Trophoblast cell (in vitro differentiated cells and primary cell): ENCODE measurements at places on chromosomes 16 and 17.
A peak's percentile ranks its signal among the peaks of the same experiment; 100 is the strongest.

DNA sequence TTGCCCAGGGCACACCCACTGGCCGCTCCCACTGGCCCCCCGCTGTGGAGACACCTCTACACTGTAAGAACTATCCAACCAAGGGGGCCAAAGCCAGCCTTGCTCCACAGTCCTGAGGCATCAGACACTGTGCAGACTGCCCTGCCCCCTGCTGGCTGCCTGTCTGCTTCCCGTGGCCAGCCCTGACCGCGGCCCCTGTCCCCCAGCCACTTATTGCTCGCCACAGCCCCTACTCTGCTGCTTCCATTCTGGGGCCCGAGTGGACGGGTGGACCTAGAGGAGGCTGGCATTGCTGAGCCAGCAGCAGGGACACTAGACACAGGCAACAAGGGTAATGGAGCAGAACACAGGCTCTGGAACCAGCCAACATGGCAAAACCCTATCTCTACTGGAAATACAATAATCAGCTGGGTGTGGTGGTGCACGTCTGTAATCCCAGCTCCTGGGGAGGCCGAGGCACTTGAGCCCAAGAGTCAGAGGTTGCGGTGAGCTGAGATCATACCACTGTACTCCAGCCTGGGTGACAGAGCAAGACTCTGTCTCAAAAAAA, 19.7 kb upstream of the LRRC37A3 start:
- peak overlapping the region; percentile 36 for H3K27ac ChIP-seq
- H3K4me1 ChIP-seq, result peaks cover 3% of the 10 kb centered on the region
- H3K27me3 ChIP-seq, result no peaks in the 10 kb centered on the region

DNA sequence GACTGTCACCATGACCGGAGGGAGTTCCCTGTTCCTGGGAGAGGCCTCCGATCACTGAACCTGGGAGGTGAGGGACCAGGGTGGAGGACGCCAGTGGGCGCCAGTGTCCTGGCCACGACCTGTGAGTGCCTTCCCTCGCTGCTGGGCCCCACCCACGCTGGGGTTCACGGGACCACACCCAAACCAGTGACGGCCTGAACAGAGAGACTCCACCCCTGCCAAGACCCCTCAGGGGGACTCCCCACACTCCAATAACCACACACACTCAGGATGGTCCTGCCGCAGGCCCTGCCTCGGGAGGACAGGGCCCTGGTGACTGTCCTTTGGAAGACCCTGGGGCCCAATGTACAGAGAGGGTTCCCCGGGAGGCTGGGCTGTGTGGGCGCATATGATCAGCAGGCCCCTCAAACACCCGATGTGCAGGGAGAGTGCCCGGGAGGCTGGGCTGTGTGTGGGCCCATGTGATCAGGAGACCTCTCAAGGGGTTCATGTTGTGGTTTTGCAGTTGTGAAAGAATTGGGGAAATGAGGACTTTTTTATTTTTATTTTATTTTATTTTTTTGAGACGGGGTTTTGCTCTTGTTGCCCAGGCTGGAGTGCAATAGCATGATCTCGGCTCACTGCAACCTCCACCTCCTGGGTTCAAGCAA, 26.6 kb downstream of the TPSD1 start:
- no peak overlapping the region for H3K4me3 ChIP-seq
- no peak for DNase-seq
- no peaks in the 10 kb centered on the region for H3K4me1 ChIP-seq
- H3K27me3 ChIP-seq, result no peaks in the 10 kb centered on the region
- no peak overlapping the region for H3K27ac ChIP-seq

- peaks cover 28% of the 10 kb centered on the region for H3K36me3 ChIP-seq
- DNase-seq, result no peak
- no peaks in the 10 kb centered on the region for H3K4me1 ChIP-seq
- no peak overlapping the region for H3K4me3 ChIP-seq
- H3K27ac ChIP-seq, result no peak overlapping the region
These were observed 5.1 kb upstream of the PDK2 start for GRCh38 chr17:50090071-50090470.

DNA sequence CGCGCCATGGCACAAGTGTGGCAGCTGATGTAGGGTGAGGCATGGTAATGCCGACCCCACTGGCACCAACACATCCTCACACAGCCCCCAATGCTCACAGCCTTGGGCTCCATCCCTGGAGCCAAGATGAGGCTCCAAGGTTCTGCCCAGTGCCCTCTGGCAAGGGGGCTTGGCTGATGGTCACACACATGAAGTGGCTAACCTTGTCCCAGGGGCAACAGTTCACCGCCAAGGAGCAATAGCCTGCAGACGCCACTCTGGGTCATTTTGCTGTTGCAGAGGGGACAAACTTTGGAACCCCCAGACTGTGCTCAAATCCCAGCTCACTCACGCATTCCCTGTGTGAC, 26.8 kb downstream of the TNFRSF13B start:
- no peaks in the 10 kb centered on the region for H3K4me1 ChIP-seq
- DNase-seq, result no peak
- H3K36me3 ChIP-seq, result no peaks in the 10 kb centered on the region

DNA sequence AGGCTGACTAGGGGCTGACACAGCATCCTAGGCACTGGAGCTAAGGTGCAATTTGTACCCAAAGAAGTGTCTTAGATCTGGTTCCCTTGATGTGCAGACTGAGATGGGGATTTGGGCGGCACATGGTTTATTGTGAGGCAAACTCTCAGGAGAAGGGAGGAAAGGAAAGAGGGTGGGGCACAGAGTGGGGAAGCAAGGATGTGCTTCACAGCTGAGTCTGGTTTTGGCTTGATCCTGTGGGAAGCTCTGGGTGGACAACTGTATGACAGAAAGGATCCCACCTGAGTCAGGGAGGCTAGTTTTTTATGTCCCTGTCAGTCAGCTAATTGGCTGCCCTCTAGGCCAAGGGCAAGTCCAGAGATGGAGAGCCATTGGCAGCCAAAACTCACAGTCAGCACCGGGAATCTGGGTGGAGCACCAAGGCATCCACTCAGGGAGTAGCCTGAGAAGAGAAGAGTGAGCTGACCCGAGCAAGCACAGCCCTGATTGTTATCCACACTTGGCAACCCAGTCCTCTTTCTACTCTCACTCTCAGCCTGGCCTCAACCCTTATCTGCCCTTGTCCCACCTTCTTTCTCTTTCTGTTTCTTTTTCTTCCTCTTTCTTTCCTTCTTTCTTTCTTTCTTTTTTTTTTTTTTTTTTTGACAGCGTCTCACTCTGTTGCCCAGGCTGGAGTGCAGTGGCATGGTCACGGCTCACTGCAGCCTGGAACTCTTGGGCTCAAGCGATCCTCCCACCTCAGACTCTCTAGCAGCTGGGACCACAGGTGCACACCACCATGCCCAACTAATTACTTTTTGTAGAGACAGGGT, 12.0 kb downstream of the ARL4D start:
- H3K4me3 ChIP-seq, result no peak overlapping the region
- no peaks in the 10 kb centered on the region for H3K36me3 ChIP-seq
- peaks cover 8% of the 10 kb centered on the region for H3K4me1 ChIP-seq
- H3K27me3 ChIP-seq, result no peaks in the 10 kb centered on the region
- DNase-seq, result no peak

DNA sequence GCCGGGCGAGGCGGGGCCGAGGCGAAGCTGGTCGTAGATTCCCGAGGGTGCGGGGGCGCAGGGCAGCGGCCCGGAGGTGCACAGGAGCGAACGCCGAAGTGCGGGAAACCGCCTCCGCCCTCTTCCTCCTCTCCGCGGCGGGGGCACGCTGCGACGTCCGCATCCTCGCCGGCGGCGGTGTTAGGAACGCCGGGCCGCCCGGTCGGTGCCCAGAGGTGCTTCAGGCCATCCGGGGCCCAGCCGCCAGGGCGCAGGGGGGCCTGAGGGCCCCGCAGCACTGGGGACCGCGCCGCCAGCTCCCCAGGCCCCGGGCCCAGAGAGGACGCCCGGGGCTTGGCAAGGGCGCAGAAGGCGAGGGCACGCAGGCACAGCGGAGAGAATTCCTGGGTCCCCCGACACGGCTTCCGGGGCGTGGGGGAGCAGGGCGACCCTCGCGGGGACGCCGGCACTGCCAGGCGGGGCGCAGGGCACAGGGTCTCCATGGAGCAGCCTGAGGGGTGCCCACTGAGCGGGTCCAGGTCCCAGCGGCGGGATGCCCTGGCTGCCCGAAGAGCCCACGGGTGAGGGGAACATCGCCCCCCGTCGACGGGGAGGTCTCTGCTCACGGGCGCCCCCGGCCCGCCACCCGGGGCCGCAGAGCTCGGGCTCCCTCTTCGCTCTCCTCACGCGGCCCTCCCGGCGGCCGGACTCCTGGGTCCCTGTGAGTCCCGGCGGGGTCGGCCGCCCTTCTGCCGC, 576 bp downstream of the EPOP start:
- no peak overlapping the region for H3K27ac ChIP-seq
- H3K4me3 ChIP-seq, result peak overlapping the region; percentile 50
- H3K4me1 ChIP-seq, result peaks cover 12% of the 10 kb centered on the region
- H3K36me3 ChIP-seq, result no peaks in the 10 kb centered on the region
- peaks cover 59% of the 10 kb centered on the region for H3K27me3 ChIP-seq

- no peak overlapping the region for H3K4me3 ChIP-seq
- H3K36me3 ChIP-seq, result no peaks in the 10 kb centered on the region
- no peak overlapping the region for H3K27ac ChIP-seq
- peaks cover 18% of the 10 kb centered on the region for H3K4me1 ChIP-seq
These were observed 49.4 kb downstream of the WSB1 start for GRCh38 chr17:27343294-27343693.

GRCh38 chr16:2045965-2046892, 1.4 kb downstream of the NTHL1 start:
- no peak overlapping the region for H3K27ac ChIP-seq

GRCh38 chr16:9047689-9048301, 43.6 kb upstream of the HAPSTR1 start:
- peaks cover 10% of the 10 kb centered on the region for H3K4me1 ChIP-seq
- no peaks in the 10 kb centered on the region for H3K27me3 ChIP-seq
- H3K27ac ChIP-seq, result peak overlapping the region; percentile 83
- H3K4me3 ChIP-seq, result no peak overlapping the region
- peak; percentile 93 for DNase-seq

- H3K36me3 ChIP-seq, result peaks cover 60% of the 10 kb centered on the region
- H3K27me3 ChIP-seq, result no peaks in the 10 kb centered on the region
- no peak overlapping the region for H3K27ac ChIP-seq
- DNase-seq, result no peak
- H3K4me3 ChIP-seq, result no peak overlapping the region
- no peaks in the 10 kb centered on the region for H3K4me1 ChIP-seq
These were observed 50.7 kb downstream of the FOXK2 start for GRCh38 chr17:82570277-82570676.

- no peak overlapping the region for H3K4me3 ChIP-seq
- H3K27me3 ChIP-seq, result no peaks in the 10 kb centered on the region
- peaks cover 31% of the 10 kb centered on the region for H3K4me1 ChIP-seq
- H3K27ac ChIP-seq, result peak overlapping the region; percentile 93
- peak; percentile 100 for DNase-seq
These were observed 98.4 kb upstream of the GSE1 start for GRCh38 chr16:85514598-85515318.

DNA sequence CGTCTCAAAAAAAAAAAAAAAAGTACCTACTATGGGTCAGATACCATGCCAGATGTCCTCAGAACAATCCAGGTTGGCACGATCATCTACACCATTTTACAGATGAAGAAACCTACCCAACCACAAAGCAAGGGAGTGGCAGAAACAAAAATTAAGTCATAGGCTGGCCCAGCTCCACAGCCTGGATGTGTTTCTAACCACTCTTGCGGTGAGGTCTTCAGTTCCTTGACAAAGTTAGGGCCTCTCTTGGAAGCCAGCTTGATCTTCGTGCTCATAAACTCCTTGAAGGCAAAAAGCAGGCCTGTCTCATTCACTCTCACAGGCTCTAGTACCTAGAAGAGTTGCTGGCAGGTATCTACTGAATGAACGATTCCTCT, 6.2 kb downstream of the GGA2 start:
- no peak for DNase-seq
- no peaks in the 10 kb centered on the region for H3K27me3 ChIP-seq
- H3K4me1 ChIP-seq, result peaks cover 22% of the 10 kb centered on the region
- no peak overlapping the region for H3K4me3 ChIP-seq
- peaks cover 3% of the 10 kb centered on the region for H3K36me3 ChIP-seq

DNA sequence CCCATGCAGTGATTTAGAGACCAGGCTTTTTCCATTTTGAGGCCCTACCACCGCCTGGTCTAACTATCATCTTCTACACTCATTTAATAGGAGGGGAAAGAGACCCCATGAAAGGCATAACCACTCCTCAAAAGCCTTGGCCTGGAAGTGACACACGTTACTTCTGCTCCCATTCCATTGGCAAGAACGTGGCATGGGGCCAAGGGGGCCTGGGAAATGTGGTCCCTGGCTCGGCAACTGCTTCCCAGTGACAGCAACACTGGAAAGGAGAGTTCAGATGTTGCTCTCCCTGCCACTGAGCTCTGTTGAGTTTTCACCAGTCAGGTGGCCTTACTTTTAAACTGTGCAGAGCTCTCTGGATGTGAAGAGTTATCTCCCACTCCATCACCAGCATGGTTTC, 45.2 kb upstream of the MAP3K14 start:
- H3K4me3 ChIP-seq, result no peak overlapping the region
- no peak overlapping the region for H3K27ac ChIP-seq
- no peaks in the 10 kb centered on the region for H3K27me3 ChIP-seq
- DNase-seq, result no peak

DNA sequence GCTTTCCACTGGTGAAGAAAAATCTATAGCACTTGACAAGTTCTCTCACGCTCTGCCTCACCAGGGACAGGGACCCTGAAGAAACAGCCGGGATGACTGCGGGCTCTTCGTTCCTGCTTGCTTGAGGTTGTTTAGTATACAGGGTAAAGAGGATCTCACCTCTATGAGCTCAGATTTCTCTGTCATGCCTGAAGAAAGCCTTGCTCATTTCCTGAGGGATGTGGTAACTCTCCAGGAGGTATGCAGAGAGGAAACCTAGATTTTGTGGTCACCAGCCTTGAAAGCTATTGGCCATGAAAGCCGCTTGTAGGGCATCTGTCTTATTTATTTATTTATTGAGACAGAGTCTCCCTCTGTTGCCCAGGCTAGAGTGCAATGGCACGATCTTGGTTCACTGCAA, 23.2 kb downstream of the USP43 start:
- peaks cover 25% of the 10 kb centered on the region for H3K4me1 ChIP-seq
- peak overlapping the region; percentile 60 for H3K27ac ChIP-seq
- peaks cover 8% of the 10 kb centered on the region for H3K36me3 ChIP-seq
- H3K27me3 ChIP-seq, result no peaks in the 10 kb centered on the region

GRCh38 chr17:32274101-32274500, 8.5 kb downstream of the RHBDL3 start:
- no peak overlapping the region for H3K4me3 ChIP-seq
- no peaks in the 10 kb centered on the region for H3K27me3 ChIP-seq
- peaks cover 4% of the 10 kb centered on the region for H3K4me1 ChIP-seq
- no peak for DNase-seq
- H3K27ac ChIP-seq, result no peak overlapping the region
- no peaks in the 10 kb centered on the region for H3K36me3 ChIP-seq
